ENCODE measurements at places on chromosomes 3 and 15.

- no peak for DNase-seq
These were observed 693.0 kb downstream of the NR2F2 start for GRCh38 chr15:97023488-97023844.

- no peak for DNase-seq
These were observed 36.2 kb upstream of the CFAP20DC start for GRCh38 chr3:59085976-59086375.

DNA sequence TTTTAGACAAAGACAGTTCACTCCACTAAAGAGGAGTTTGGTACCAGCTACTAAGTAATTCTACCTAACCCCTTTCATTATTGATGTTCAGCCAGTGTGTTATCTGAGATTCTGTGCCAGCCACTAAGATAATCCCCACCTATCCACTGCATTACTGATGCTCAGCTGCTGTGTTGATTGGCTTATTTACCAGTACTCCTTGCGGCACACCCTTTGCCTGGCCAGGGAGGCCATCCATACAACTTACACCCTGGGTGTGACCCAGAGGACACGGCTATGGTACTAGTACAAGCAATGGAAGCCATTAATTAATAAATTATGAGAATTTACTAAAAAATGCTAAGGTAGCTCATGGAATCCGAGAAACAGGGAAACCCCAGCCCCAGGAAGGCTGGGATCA is 290.7 kb upstream of the CTNNB1 start:
- no peak for DNase-seq

DNA sequence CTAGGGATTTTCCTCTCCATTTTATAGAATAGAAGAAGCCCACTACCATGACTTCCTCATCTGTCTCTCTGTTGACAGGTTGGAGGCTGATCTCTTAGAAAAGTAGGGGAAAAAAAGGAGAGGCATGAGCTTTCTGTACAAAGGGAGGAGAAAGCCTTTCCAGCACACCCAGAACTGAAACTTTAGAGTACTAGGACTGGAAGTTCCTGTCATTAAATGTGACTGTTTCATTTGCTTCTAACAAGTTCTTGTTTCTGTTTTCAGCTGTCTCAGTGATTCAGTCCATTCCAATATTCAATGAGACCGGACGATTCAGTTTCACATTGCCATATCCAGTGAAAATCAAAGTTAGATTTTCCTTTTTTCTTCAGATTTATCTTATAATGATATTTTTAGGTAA is 39.0 kb downstream of the INTS14 start:
- no peak for DNase-seq

GRCh38 chr3:49529567-49529966 is 24.7 kb upstream of the BSN start:
- no peak for DNase-seq

All from CD4-positive, alpha-beta T cell treated with Interferon alpha-2 for 1 hour (primary cell).